Pulmonary artery endothelial cell (primary cell): ENCODE measurements at places on chromosomes 6 and 20.

DNA sequence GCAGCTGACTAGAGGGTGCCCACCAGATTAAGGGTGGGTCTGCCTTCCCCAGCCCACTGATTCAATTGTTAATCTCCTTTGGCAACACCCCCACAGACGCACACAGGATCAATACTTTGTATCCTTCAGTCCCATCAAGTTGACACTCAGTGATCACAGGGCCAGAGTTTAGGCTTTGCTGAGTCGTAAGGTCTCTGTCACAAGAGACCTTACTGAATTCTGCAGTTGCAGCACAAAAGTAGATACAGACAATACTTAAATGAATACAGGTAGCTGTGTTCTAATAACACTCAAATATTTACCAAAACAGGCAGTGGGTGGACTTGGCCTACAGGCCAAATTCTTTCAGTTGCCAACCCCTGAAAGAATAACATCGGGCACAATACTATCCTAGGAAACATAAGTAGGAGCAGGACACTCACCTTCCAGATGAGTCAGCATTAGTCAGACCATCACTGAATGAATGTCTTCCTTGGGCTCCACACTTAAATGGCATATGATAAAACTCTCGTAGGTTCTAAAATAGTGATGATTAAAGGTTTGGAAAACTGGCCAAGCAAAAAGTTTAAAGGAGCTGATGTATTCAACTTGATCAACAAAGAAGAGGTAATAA lies 190.0 kb downstream of the UBE3D start:
- DNase-seq: peak; percentile 69

DNA sequence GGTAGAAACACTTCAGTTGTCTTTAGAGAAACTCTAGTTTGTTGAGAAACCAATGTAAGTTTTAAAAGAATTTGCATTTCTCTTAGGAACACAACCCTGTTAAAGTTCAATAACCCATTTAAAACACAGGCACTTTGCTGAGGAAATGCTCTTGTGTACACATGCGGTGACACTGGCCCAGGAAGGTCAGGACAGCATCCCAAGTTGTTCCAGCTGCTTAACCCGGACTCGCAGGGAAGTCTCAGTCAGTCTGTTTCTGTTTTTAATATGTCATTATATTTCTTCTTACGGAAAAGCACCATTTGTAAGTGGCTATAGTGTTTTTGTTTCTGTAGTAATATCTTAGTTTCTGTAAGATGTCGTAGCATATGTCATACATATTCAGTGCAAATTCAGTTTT lies 36.9 kb downstream of the RIN2 start:
- DNase-seq: no peak

DNA sequence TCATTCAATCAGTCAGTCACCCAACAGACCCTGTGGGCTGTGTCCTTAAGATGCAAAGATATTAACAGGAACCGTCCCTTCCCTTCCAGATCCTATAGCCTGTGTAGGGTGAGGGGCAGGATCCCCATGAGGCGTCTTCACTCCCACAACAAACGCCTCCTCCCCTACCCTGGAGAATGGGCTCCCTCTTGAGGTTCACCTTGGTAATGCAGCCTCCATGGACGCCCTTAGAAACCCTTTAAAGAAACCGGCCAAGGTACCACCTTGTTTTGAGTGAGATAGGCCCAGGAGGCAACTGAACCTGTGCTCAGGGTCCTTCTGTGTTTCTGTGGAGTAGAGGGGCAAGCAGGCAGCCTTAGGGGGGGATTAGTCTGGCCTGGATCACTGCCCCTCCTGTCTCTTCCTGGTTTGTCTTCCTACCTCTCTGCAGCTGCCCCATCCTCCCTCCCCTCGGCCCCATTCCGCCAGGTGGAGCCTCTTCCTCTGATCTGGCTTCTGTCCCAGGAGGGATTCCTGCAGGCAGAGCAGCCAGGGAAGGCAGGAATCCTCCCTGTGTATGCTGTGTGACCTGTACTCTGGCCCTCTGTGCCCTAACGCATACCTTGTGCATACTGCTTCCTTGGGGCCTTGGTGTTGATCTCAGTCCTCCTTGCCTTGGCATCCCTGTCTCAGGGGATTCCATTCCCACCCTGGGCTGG lies 6.6 kb upstream of the GUCA1A start:
- no peak for DNase-seq

- no peak for DNase-seq
Observed at GRCh38 chr6:2433266-2433665, 187.9 kb upstream of the GMDS start.

DNA sequence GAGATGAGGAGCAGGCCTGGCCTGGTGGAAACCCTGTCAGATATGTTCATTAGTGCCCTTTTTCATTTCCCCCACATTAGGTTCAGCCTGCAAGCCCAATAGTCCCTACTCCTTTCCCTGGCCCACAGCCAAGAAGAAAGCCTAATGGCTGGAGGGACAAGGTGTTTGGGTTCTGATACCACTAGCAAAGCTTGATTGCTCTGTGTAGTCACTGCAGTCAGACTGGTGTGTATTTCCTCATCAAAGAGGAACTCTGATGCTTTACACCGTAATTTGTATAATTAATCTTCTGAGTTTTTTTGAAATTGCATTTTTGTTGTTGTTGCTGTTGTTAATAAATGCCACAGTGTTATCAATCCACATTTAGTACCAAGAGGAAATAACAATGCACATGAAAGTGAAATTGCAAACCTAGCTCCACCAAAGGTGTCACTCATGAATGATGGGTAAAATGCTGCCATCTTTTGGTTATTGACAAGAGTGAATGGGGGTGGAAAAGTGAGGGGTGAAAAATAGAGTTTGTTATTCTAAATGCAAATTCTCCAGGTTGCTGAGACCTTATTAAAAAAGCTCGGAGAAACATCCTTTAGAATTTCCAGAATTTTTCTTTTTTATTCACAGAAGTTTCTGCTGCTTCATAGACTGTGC lies 320.2 kb upstream of the POU3F2 start:
- DNase-seq: no peak

- DNase-seq: no peak
Observed at GRCh38 chr6:11902527-11902926, 109.6 kb upstream of the HIVEP1 start.

- no peak for DNase-seq
Observed at GRCh38 chr6:71203206-71203605, 85.4 kb upstream of the OGFRL1 start.
